Hindlimb muscle (tissue), 1 donor: ENCODE measurements at places on chromosomes 2 and 18.

- no peak for DNase-seq
Observed at GRCh38 chr2:39620067-39620466, 45.6 kb upstream of the TMEM178A start.

GRCh38 chr2:160261732-160262131, 61.7 kb upstream of the ITGB6 start:
- no peak for DNase-seq

DNA sequence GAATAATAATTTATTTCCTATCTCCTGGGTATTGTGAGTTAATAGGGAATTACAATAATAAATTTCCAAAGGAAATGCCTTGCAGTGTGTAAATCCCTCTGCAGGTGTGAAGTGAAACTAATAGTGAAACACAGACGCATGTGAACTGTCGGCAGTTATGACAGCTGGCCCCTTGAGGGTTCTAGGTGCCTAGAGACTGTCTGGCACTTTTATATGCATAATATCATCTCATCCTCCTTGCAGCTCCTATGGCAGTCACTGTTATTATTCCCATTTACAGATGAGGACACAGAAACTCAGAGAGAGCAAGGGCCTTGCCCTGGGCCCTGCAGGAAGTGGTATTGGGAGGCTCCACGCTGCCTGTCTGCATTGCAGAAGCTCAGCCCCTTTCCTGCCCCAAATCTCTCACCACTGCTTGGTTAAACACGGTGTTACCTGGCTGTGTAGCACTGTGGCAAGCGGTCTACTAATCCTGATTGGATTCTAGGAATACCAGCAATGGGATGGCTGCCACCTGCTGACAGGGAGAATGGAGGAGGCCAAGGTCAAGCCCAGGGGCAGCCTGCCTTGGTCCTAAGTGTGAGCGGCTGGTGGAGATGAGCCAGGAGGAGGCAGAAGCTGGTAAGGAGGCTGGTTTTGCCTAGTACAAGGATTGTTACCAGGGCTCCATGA, 32.8 kb upstream of the ACKR3 start:
- no peak for DNase-seq

DNA sequence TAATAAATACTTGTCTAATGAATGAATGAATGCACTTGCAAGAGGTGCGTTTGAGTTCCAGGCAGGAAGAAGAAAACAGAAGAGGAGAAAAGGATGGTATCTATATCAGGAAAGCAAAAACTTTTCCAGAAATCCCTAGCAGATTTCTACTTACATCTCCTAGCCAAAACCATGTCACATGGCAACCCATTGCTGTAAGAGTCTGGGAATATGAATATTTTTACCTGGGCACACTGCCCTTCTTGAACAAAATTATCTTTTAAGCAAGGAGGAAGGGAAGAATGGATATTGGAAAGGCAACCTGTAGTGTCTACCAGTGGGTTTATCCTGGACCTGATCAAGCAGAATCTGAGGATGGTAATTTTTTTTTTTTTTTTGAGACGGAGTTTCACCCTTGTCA, 44.2 kb upstream of the ASXL2 start:
- no peak for DNase-seq

GRCh38 chr2:240966906-240967680, 31.3 kb upstream of the SNED1 start:
- no peak for DNase-seq

DNA sequence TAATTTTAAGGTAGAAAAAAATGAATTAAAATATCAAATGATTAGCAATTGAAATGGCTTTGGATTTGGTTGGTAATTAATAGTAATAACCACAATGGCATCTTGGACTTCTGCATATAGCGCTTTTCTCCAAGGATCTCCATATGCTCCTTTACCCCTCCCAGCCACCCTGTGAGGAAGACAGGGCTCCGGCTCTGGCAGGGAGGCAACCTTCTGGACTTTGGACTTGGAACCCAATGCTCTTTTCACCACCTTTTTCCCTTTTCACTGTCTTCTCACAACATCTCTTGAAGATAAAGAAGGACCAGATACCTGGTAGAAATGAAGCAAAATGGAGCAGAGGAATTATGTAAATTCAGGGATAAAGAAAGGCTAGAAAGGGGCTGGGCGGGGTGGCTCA, 23.8 kb upstream of the SERTAD2 start:
- DNase-seq = no peak

DNA sequence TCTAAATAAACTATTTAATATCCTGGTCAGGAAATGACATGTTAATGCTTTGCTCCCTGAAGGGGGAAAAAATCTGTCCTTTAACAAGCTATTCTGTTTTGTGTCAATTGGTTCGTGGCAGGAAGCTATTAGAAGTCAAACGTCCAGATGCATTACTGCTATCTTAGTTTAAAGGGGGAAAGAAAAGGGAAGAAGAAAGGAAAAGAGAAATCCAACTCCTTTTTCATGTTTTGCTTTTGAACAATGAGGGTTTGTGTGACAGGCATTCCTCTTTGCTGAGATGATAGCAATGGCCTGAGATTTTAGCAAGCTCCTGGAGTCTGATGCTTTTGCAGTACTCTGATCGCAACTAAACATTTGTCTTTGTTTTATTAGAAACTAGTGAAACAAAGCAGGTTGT, 24.6 kb downstream of the TRIB2 start:
- DNase-seq = no peak

DNA sequence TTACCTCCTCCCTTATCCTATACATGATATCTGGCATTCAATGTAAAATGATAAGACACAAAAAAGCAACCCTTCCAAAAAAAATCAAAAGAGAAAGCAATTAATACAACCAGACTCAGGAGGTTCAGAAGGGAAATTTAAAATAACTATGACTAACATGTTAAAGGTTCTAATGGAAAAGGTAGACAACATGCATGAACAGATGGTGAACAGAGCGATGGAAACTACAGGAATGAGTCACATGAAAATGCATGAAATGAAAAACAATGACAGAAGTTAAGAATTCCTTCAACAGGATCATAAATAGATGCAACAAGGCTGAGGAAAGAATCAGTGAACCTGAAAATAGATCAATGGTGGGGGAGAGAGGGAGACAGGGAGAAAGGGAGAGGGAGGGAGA, 26.1 kb upstream of the ERCC3 start:
- no peak for DNase-seq

DNA sequence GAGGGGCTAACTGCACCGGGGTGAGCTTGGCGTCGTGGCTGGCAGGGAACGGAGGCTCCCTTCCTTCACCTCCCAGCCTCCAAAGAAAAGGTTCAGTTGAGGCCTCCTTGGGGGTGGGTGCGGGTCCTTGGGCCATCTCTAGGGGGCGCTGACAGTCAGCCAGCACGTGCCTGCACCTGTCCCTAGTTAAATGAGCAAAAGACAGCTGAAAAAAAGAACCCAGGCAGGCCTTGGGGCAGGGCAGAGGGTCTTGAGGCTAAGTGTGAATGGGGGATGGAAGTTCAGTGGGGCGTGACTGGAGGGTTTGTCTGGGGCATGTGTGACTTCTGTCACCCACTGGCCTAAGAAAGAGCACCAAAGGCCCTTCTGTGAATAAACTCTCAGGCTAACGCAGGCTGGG, 56.4 kb downstream of the ZFP36L2 start:
- no peak for DNase-seq
